ENCODE measurements at places on chromosomes 2 and 18.

DNA sequence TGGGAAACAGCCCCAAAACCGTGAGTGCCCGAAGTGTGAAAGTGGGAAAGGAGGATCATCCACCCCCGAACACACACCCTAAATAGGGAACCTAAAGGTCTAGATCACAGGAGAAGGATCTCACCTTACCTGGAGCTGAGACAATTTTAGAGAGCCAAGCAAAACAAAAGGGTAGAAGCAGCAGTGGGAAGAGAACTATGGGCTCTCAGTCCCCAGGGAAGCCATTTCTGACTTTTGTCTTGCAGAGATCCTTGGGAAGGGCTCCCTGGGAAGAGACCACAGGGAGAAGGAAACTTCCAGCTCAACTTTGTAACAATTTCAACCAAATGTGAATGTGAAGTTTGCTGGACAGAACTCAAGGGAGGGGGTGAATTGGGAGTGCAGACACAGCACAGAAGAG, 110.6 kb downstream of the WDPCP start:
- no peak for DNase-seq

DNA sequence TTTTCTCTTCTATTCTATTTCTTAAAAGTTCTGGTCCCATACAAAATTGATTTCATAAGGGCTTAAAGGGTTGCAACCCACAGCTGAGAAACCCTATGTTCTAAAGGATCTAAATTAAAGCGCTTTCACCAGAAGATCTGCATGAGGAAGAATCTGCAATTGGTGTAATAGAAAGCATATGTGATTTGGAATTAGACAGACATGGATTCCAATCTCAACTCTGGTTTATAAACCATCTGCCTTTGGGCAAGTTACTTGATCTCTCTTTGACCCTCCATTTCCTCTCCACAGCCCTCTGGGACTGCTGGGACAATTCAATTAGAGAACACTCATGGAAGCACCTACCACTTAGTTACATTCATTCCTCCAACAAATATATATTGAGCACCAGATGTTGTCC, 178.7 kb downstream of the ANTXR1 start:
- DNase-seq: no peak

- no peak for DNase-seq
Measured at GRCh38 chr18:70135604-70136003, 69.9 kb downstream of the RTTN start.

DNA sequence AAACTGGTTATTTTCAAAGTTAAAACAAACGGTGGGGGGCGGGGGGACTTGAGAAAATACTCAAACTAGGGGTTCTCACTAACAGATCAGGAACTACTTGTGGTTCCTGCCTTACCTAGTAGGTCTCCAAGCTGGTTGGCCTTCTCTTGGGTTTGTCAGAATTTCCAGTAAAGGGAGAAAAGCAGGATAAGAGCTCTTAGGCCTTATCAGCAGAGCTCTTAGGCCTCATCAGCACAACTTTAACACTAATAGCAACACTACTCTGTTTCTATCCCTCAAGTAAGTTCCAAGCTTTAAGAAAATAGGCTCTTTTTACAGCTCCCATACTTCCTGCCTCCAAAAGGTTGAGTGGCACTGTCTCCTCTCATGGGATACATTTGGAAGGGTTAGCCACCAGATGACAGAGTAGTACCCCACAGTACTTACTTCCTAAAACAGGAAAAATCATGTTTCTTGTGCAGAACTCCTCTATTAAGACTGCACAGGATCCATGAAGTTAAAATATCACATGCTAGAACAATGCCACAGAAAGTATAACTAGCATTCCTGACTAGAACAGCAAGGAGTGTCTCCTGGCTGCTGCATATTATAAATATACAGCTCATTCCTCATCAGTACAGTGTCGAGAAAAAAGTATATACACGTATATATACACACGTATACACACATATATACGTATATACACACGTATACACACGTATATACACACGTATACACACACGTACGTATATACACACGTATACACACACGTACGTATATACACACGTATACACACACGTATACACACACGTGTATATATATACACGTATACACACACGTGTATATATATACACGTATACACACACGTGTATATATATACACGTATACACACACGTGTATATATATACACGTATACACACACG, 6.1 kb downstream of the FBXO11 start:
- DNase-seq: no peak

- no peak for DNase-seq
Measured at GRCh38 chr2:37671816-37672103, 318 bp upstream of the CDC42EP3 start.

- DNase-seq: no peak
Measured at GRCh38 chr18:57436191-57436964, 1.2 kb downstream of the ONECUT2 start.

- no peak for DNase-seq
Measured at GRCh38 chr2:216257089-216257488, 115.2 kb downstream of the MARCHF4 start.

- DNase-seq: no peak
Measured at GRCh38 chr2:19138264-19138825, 220.1 kb downstream of the OSR1 start.

- no peak for DNase-seq
Measured at GRCh38 chr2:69983392-69983966, 22.0 kb upstream of the ASPRV1 start.

- DNase-seq: no peak
Measured at GRCh38 chr18:8777846-8778245, 72.5 kb downstream of the MTCL1 start.

DNA sequence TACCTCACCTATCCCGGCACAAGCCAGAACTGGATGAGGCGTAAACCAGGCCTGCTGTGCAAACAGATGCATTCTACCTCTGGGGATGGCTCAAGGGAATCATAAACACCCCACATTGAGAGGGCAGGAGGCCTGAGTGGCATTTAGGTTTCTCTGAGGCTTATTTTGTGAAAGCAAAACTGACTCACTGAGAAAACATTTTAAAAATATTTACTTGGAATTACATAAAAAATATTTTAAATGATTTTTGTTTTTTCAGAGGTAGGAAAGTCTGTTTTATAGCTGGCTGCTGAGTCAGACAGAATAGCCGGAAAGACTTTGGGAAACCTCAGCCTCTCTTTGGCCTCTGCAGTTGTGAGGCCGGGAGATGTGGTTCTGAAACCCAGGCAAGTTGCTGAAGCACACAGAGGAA, 244.1 kb downstream of the NCKAP5 start:
- peak; percentile 67 for DNase-seq

- no peak for DNase-seq
Measured at GRCh38 chr2:65353927-65354326, 78.5 kb downstream of the SPRED2 start.

- no peak for DNase-seq
Measured at GRCh38 chr2:134917360-134917865, 1.2 kb upstream of the CCNT2 start.

DNA sequence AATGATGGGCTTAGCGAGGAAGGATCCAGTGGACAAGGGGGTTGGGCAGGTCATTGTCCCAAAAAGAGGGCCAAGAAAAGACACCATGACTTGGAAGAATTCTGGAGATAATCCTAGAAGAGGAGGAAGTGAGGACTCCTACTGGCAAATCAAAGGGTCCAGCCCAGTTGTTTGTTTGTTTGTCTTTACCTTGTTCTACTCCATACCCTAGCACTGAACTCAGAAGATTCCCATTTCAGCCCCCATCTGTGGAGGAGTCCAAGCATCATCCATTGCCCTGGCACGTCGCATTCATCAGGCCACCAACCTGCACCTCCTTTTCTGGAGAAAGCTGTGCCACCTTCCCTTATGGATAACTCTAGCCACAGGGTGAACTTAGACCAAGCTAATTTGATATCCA, 326.2 kb downstream of the EN1 start:
- DNase-seq: no peak

DNA sequence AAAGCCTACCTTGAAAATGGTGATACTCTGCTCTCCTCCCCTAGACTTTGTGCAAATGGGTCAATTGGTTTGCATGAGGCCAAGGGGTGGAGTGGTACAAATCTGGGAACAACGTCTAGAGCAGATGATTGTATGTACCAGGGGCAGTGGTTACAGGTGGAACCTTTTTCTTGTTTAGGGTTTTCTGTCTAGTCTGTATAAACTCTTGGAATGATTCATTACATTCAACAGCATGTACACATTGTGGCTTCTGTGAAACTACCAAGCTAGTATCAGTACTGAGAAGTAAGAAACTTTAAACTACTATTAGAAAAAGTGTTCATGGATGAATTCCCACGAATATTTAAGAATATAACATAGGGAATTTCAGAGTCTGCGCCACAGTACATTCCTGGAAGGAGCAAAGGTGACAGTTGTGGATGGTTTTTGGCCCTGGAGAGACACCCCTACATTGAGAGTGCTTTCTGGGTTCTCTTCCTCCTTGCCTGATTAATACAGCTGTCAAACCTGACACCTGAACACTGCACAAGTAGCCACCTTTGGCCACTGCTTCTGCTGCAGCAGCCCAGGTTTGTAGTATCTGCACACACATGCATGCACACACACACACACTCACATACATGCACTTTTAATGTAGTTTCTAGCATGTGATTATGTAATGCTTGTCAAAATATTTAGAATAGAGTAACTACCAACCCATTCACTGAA, 30.0 kb downstream of the CFAP221 start:
- no peak for DNase-seq

- no peak for DNase-seq
Measured at GRCh38 chr2:48600204-48600813, 17.3 kb upstream of the GTF2A1L start.

DNA sequence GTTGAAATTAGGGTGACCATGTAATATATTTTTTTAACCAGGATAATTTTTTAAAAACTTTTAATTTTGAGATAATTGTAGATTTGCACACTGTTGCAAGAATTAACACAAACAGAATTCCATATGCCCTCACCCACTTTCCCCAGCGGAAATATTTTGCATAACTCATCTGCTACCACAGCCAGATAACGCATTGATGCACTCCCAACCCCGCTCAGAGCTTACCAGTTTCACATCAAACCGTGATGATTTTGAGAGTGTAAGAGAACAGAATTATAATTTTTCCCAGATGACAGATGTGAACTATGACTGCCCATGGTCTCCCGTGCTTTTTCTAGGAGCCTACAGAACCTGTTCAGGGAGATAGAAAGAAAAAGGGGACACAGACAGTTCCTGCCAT, 35.2 kb upstream of the LDLRAD4 start:
- DNase-seq: no peak

GRCh38 chr2:486371-486770, 190.8 kb downstream of the TMEM18 start:
- no peak for DNase-seq

DNA sequence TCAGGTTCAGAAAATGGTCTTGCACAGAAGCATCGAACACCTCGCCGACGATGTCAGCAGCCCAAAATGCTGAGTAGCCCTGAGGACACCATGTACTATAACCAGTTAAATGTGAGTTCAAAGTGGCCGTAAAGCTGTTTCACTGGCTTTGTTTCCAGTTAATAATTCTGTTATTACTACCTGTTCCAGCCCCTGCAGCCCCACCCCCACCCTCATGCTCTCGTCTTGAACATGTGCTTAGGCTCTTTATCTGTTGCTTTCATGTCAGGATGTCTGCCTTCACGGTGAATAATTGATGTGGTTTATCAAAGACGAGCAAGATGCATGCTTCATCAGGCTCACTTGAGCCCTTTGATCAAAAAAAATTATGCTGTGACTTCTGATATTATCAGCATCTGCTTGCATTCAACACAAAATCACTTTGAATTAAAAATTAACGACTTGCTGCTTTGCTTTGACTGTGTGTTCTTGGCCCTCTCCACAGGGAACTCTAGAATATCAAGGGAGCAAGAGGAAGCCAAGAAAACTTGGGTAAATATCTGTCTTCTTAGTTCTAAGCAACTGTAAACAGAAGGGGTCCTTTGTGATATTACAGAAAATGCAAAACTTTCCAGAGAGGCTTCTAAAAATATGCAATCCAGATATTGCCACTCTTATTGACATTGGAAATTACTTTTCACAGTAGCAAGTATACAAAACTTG, 63.4 kb upstream of the SP5 start:
- DNase-seq: no peak

DNA sequence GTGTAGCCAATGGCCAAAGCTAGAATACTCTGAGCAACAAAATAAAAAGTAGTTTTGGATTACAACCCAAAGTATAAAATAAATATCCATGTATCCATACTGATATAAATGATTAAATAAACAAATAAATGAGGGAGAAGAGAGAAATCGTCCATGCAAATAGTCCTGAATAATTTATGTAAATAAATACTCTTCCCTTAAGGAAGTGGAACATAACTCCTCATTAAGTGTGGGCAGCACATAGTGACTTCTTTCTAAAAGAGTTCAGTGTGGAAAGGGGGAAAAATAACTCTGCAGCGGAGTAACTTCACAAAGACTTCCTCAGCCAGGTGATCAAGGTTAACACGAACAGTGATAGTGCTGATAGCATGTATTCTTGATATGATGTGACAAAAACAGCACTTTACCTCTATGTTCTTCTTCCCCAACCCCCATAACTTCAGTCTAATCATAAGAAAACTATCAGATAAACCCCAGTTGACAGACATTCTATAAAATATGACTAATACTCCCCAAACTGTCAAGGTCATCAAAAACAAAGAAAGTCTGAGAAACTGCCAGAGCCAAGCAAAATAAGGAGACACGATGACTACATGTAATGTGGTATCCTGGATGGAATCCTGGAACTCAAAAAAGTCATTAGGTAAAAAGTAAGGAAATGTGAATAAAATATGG, 30.7 kb downstream of the METTL8 start:
- DNase-seq: no peak

DNA sequence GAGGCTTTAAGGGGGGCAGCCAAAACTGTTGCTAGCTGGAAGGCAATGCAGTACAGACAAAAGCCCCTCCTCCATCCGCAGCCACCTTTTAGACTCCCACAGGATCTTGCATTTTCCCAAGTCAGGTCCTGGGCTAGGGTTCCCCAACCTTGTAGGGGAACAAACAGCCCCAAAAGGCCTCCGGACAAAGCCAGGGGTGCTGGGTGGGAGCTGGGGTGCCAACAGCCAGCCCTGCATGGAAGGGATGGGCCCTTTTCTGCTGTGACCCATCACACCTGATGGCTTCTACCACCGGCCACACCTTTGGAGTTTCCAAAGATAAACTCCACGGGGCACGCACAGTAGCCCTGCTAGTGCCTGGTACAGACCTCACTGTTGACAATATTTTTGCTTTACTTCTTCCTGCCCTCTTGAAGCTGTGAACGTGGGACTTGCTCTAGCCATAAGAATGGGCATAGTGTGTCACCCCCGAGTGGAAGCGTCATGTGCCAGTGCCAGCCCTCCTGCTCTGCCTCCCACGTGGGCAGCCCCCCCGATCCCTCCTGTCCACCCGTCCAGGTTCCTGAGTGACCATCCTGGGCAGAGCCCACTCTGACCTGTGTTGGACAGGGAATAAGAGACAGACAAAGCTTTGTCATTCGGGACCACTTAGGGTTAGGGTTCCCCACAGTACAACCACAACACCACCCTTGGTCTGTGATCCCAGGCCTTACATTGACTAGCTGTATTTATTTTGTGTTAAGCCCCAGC, 18.8 kb downstream of the TUBB6 start:
- DNase-seq: no peak

Measured in non-pigmented ciliary epithelial cell (primary cell).